ENCODE measurements at places on chromosomes 12 and 14.
A peak's percentile ranks its signal among the peaks of the same experiment; 100 is the strongest.

DNA sequence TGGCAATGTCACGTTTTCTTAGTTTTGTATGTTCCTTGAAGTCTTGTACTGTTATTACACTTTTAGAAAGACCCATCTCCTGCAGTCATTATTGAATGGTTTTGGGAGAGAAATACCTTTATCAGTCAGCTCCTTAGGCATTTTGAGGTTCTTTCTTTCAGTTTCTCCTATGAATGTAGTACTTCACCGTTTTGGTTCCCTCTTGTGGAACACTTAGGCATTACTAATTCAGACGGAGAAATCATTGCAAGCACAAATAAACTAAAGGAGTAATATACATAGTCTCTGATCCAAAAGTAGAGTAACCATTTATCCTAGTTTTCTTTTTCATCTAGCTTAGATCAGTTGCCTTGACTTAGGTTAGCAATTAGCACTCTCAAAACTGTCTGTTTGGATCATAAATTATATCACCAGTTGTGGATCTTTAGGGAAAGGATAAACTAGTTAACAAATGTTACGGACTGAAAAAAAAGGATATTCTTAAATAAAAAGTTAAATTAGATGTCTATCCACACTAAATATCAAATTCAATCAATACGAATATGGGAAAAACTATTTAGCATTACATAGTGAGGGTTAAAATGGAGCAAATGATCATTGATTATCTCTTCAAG, 1538.3 kb upstream of the SEL1L start:
- peak; percentile 17 for DNase-seq
- no peaks in the 10 kb centered on the region for H3K4me1 ChIP-seq

DNA sequence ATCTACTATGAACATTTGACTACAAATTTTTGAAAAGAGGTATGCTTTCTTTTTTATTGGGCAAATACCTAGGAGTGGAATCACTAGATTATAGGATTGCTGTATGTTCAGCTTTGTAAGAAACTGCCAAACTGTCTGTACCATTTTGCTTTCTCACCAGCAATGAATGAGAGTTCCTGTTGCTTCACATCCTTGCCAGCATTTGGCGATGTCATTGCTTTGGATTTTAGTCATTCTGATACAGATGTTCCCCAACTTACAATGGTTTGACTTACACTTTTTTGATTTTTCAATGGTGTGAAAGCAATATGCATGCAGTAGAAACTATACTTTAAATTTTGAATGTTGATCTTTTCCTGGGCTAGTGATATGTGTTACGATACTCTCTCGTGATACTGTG, 328.7 kb downstream of the RAD51B start:
- DNase-seq, result no peak
- H3K36me3 ChIP-seq, result no peaks in the 10 kb centered on the region
- no peak overlapping the region for H3K4me3 ChIP-seq
- H3K4me1 ChIP-seq, result peaks cover 12% of the 10 kb centered on the region
- no peak overlapping the region for H3K27ac ChIP-seq
- H3K27me3 ChIP-seq, result no peaks in the 10 kb centered on the region

- H3K4me1 ChIP-seq, result no peaks in the 10 kb centered on the region
- H3K27ac ChIP-seq, result no peak overlapping the region
- H3K27me3 ChIP-seq, result no peaks in the 10 kb centered on the region
- no peak overlapping the region for H3K4me3 ChIP-seq
- DNase-seq, result no peak
- no peaks in the 10 kb centered on the region for H3K36me3 ChIP-seq
Observed at GRCh38 chr14:29971101-29971500, 43.5 kb upstream of the PRKD1 start.

- H3K4me3 ChIP-seq, result no peak overlapping the region
- no peak overlapping the region for H3K27ac ChIP-seq
- no peak for DNase-seq
- H3K27me3 ChIP-seq, result no peaks in the 10 kb centered on the region
- peaks cover 3% of the 10 kb centered on the region for H3K4me1 ChIP-seq
Observed at GRCh38 chr14:68407285-68407684, 385.6 kb downstream of the ZFP36L1 start.

DNA sequence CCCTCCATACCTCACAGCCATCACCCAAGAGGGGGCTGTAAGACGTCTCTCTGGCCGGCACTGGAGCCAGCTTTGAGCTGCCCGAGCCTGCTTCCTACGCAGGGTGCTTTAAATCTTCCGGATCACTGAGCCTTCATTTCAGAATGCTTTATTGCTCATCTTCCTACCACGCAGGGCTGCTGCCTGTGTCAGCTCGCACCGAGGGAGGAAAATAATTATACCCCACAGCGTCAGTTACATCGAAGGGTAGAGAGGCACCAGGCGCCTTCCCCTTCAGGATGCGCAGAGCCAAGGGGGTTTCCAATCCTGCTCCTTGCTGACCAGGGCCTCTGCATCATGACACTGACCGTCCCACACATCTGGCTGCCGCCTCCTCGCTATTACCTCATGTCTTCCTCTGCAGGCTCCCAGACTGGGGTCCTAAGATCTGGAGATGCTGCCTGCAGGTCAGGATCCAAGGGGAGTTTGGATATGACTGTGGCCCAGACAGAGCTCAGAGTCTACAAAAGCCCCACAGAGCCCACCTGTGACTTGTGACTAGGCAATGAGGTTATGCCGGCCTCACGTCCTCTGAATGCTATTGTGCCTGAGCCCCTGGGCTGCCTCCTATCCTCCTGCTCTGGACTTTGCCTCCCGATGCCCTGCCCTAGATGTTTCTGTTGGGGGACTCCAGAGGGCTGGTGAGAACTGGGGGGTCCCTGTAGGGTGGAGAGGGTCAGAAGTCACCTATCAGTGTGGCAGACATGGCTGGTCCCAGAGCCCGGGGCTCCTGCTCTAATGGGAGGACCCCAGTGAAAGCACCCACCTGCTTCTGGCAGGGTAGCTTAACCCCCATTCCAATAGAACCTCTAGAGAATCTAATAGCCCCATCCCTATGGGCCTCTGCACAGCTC, 220.3 kb upstream of the RTL1 start:
- no peaks in the 10 kb centered on the region for H3K4me1 ChIP-seq
- no peak overlapping the region for H3K4me3 ChIP-seq
- DNase-seq, result no peak
- H3K36me3 ChIP-seq, result no peaks in the 10 kb centered on the region
- peaks cover 2% of the 10 kb centered on the region for H3K27me3 ChIP-seq

DNA sequence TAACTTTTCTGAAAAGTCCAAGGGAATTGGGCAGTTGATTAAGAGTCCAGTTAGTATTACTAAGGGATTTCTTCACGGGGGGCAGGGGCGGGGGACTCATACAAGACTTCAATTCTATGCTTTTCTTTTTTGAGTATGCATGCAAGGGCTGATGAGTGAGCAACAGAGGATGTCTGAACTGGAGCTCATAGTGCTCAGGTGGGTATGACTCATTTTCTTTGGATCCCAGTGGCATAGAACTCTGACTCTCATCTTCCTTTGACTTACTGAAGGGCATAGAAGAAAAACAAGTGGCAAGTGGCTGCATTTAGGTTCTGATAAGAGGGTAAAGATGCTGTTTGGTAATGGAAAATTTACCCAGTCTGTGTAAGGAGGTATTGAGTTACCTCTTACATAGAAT, 749.2 kb downstream of the NOVA1 start:
- DNase-seq, result no peak
- H3K4me3 ChIP-seq, result no peak overlapping the region
- no peaks in the 10 kb centered on the region for H3K4me1 ChIP-seq
- H3K36me3 ChIP-seq, result no peaks in the 10 kb centered on the region

DNA sequence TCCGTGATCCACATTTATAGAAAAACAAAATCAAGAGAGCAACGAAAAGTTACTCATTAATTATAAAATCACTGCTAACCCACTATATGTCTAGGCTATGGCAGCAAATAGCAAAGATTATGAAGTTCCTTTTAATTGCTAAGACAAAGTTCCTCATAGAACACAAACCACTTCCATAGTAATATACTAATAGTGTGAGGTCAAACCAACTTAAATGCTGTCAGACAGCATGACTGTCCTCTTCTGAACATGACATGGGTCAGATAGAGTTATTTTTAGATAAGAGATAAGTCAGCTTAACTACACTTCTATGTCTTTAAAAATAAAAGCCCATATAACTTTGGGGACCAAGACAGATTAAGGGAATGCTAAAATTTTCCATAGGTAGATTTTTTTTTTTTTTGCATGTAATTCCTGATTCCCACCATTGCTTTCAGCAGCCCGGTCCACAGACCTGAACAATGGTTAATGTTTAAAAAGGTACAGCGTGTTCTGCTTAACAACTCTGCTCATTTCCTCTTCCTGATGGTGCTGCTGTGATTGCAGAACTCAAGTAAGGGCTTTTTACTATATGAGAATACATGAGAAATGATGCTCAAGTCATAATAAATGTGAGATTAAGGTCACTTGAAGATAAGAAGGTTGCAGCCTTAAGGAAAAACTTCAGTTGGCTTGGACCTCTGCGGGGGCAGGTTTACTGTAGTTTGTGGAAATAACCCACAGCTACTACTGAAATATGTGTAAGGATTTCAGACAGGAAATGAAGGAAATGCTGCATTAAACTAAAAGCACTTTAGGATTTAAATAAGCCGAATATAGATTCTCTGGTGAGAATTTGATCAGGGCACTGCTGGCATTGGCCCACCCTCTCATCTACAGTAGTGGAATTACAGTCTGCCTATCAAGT, 37.7 kb upstream of the DUSP6 start:
- no peak overlapping the region for H3K4me3 ChIP-seq
- H3K27ac ChIP-seq, result peak overlapping the region; percentile 87
- peak; percentile 61 for DNase-seq
- no peaks in the 10 kb centered on the region for H3K36me3 ChIP-seq
- no peaks in the 10 kb centered on the region for H3K4me1 ChIP-seq

GRCh38 chr14:37147310-37147880, 25.0 kb downstream of the SLC25A21 start:
- H3K36me3 ChIP-seq, result no peaks in the 10 kb centered on the region
- no peak for DNase-seq
- H3K27me3 ChIP-seq, result no peaks in the 10 kb centered on the region
- H3K4me3 ChIP-seq, result no peak overlapping the region
